ENCODE measurements at places on chromosomes 4 and X. TPM values are rescaled to one million over a fixed set of nuclear protein-coding genes. Genes with fewer than 3 reads are reported as not detected.

The NSD2 gene
- 32.5 TPM for total RNA-seq

The HSD17B13 gene
- total RNA-seq: 0.27 TPM

The ADGRG2 gene
- total RNA-seq: not detected

The CLDN34 gene
- total RNA-seq: not detected

The NUDT11 gene
- total RNA-seq: 1.6 TPM

The REPS2 gene
- 0.11 TPM for total RNA-seq

The RPS6KA6 gene
- total RNA-seq: not detected

The PALLD gene
- total RNA-seq: not detected

The CABS1 gene
- not detected for total RNA-seq

The CSN3 gene
- not detected for total RNA-seq

The DCX gene
- total RNA-seq: not detected

The FOXO4 gene
- 24.1 TPM for total RNA-seq

The MUC7 gene
- not detected for total RNA-seq

The MEPE gene
- not detected for total RNA-seq

The TENM3 gene
- total RNA-seq: not detected

The RPL9 gene
- total RNA-seq: 3,433 TPM

The TAF1 gene
- total RNA-seq: 61.3 TPM

The NEUROG2 gene
- not detected for total RNA-seq

The CT83 gene
- not detected for total RNA-seq

The CPE gene
- not detected for total RNA-seq

The RXFP1 gene
- not detected for total RNA-seq

The SGCB gene
- total RNA-seq: 3.0 TPM

The PNMA6A gene
- not detected for total RNA-seq

The FGA gene
- not detected for total RNA-seq
